ENCODE measurements at places on chromosomes 12 and 14.

DNA sequence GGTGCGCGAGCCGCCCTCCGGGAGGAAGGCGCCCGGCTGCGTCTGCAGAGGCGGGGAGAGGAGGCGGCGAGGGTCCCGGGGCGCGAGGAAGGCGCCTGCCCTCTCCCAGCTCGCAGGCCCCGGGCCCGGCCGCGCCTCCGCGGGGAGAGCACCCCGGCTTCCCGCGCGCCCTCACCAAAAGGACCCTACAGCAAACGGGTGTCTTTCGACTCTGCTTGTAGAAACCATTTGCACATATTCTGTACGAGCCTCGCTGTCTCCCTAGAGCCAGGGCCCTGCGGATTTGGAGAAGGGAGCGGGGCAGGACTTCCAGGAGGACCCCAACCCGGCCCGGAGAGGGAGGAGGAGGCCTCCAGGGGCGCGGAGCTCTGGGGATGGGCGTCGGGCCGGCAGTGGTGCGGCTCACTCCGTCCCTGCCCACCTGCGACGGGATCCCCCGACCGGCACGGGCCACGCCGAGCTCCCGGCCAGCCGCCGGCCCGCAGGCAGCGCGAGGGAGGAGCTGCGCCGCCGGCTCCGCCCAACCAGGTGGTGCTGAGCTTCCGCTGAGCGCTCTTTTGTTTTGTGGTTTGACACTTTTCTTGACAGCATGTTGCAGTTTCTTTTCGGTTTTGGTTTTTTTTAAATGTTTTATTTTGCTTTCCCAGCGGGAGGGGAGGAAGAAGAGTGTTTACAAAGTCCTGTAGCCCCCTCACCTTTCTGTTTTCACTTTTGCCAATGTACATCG, 103.3 kb upstream of the FKBP4 start:
- peak; percentile 26 for DNase-seq

- DNase-seq, result no peak
Observed at GRCh38 chr12:107264667-107265066, 171.3 kb upstream of the CRY1 start.

GRCh38 chr14:31411218-31411727, 9.1 kb downstream of the HEATR5A start:
- DNase-seq, result no peak

DNA sequence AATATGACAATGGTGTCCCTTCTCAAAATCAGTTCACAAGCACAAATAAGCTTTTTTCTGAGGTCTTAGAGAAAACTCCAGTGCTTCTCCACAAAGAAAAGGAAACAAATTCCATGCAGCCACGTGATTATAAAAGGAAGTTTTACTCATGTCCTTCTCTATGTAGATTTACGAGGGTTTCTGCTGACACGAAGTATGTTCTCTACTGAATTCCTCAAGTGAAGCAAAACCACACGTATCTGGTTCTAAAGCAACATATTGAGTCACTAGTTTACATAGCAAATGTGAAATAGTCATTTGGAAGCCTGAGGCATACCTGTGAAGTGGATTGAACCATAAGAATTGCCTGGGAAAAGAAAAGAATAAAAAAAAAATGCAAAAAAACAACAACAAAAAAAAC, 31.9 kb downstream of the BMP4 start:
- DNase-seq, result no peak

GRCh38 chr12:108630481-108631207, 3.0 kb downstream of the SELPLG start:
- DNase-seq, result no peak

GRCh38 chr14:39107591-39107996, 4.6 kb upstream of the SEC23A start:
- DNase-seq, result peak; percentile 72

GRCh38 chr12:67690656-67691055, 42.1 kb downstream of the DYRK2 start:
- DNase-seq, result no peak

DNA sequence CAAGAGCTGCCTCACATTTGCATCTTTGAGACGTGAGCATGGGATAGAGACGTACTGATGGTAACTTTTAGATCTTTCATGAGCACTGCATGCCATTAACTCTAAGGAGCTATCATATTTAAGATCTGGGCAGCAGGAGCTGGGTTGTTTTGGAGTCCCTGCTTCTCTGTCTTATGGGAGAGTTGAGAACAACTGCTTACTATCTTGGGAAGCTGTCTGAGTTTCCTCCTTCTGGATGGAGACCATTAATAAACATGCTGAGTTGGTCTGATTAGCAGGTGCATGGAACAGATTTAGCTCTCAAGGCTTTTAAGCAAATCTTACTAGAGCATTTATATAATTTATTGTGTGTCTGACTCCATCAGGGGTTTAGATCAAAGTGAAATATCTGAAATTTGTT, 119.3 kb upstream of the CCDC198 start:
- no peak for DNase-seq

GRCh38 chr12:12439636-12440035, 82.8 kb downstream of the BORCS5 start:
- no peak for DNase-seq

- DNase-seq, result no peak
Observed at GRCh38 chr12:119920064-119920463, 42.9 kb upstream of the CIT start.

DNA sequence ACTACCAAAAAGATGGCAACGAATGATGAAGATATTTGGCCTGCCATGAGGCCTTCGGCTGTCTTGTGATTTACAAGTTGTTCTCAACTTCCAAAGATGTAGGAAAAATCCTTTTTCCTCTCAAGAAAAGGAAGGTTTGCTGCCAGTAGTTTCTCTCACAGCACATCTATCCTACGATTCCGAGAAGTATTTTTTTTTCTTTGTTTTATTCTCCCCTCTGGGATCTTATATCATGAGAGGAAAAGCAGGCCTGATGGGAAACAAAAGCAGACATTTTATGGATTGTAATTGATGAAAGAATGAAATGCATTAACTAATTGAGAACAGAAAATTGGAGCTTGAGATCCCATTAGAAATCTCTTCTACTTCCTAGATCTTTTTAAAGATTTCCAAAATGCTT, 1197.9 kb upstream of the SEL1L start:
- DNase-seq, result no peak

- no peak for DNase-seq
Observed at GRCh38 chr12:38956337-38956736, 50.9 kb upstream of the CPNE8 start.

- DNase-seq, result no peak
Observed at GRCh38 chr12:91496337-91496736, 313.7 kb upstream of the DCN start.

- no peak for DNase-seq
Observed at GRCh38 chr12:122013136-122013535, 8.5 kb upstream of the BCL7A start.

GRCh38 chr12:52496054-52496453, 3.0 kb upstream of the KRT6A start:
- no peak for DNase-seq

GRCh38 chr12:6208130-6208529, 7.9 kb downstream of the CD9 start:
- DNase-seq, result no peak

DNA sequence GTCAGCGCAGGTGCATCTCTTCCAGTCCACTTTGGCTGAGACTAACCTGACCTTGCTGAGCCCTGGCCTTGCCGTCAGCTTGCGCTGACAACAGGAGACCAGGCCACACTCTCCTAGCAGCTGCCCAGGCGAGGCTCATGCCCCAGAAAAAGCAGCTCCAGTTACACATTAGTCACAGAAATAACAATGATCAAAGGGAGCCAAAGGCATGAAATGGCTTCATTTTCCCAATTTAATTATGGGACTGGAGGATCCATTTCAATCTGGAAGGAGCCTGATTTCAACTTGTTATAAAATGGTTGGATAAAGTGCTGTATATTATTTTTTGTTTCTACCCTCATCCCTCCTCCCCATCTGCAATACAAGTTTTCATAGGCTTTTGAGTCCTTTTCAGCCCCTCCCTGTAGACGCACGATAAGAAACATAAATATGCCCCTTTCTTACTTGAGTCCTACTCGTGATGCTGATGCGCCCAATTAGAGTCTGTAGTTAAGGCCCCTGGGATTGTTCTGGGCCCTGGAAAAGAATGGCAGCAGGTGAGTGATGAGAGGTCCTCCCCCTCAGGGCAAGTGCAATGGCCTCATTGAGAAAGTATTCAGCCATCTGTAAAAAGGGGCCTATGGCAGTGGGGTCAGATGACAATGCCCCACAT, 376.0 kb downstream of the C12orf75 start:
- no peak for DNase-seq

DNA sequence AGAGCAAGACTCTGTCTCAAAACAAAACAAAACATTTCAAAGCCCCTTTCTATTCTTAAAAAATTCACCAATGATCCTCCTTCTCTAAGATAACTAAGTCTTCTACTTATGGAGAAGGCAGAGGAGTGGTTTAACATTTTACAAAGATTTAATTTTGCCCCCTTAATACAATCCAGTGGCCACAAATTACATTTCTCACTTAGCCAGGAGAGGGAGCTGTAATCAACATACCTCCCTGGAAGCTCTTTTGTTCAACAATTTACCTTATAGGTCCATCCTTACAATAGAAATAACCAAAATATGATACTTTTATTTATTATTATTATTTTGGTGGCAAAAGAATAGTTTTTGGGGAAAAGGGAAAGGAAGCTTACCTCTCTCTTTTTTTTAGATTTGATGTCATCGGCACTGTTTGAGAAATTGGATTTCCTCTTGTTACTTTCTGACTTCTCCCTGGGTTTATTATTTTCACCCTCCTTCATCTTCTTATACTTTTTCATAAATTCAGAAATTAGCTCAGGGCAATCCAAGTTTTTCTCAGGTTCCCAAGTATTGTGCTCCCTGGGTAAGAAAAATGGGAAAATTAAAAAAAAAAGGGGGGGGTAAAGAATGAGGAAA, 28.1 kb downstream of the CBX5 start:
- peak; percentile 55 for DNase-seq

DNA sequence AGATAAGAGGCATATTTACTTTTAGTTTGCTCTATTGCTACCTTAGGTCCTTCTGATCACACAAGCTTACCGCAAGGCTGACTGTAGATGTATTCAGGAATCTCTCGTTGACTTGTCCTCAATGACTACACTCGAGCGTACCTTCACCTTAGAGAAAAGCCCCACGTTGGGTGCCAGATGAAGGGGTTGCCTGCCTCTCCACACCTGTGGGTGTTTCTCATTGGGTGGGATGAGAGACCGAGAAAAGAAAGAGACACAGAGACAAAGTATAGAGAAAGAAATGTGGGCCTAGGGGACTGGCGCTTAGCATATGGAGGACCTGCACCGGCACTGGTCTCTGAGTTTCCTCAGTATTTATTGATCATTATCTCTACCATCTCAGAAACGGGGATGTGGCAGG, 51.8 kb downstream of the ASCL4 start:
- DNase-seq, result no peak

DNA sequence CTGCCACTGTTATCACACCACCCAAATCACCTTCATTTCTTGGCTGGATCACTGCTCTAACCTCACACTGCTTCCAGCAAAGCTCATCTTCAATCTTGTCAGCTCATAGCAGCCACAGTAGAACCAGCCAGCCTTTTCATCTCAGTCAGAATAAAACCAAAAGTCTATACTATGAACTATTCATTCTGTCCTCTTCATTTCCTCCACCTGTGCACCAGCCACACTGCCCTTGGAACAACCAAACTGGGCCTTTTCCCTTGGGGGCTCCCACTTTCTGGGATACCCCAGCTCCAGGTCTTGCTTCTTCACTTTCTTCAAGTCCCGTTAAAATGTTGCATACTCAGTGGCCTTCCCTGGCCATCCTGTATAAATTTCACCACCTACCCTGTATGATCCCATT, 234.4 kb upstream of the DAAM1 start:
- DNase-seq, result no peak

GRCh38 chr14:60506985-60507829, 1.7 kb upstream of the SIX6 start:
- no peak for DNase-seq

Data from AML-193 (cell line).